ENCODE measurements at places on chromosomes 2 and 18. TPM values are rescaled to one million over a fixed set of nuclear protein-coding genes. Genes with fewer than 3 reads are reported as not detected.

Gene FOXI3
- total RNA-seq: not detected

Gene CNDP1
- total RNA-seq: 0.22 TPM

- no peak overlapping the region for H3K27ac ChIP-seq
- H3K4me1 ChIP-seq: peaks cover 26% of the 10 kb centered on the region
- no peaks in the 10 kb centered on the region for H3K36me3 ChIP-seq
These were observed 119.2 kb downstream of the VAPA start for GRCh38 chr18:10033016-10033399.

DNA sequence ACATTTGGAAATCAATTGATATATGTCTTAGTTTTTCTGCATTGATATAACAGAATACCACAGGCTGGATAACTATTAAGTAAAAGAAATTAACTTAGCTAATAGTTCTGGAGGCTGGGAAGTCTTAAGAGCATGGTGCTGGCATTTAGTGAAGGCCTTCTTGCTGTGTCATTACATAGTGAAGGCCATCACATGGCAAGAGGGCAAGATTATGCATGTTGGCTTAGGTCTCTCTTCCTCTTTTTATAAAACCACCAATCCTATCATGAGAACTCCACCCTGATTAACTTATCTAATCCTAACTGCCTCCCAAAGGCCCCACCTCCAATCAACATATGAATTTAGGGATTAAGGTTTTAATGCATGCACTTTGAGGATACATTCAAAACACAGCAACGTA is 225.5 kb upstream of the VRK2 start:
- no peak for DNase-seq
- H3K4me3 ChIP-seq: no peak overlapping the region
- peaks cover 18% of the 10 kb centered on the region for H3K27me3 ChIP-seq

GRCh38 chr2:183359867-183360266 is 235.6 kb downstream of the NUP35 start:
- peaks cover 11% of the 10 kb centered on the region for H3K27me3 ChIP-seq
- H3K4me3 ChIP-seq: no peak overlapping the region
- H3K36me3 ChIP-seq: no peaks in the 10 kb centered on the region
- no peaks in the 10 kb centered on the region for H3K4me1 ChIP-seq

DNA sequence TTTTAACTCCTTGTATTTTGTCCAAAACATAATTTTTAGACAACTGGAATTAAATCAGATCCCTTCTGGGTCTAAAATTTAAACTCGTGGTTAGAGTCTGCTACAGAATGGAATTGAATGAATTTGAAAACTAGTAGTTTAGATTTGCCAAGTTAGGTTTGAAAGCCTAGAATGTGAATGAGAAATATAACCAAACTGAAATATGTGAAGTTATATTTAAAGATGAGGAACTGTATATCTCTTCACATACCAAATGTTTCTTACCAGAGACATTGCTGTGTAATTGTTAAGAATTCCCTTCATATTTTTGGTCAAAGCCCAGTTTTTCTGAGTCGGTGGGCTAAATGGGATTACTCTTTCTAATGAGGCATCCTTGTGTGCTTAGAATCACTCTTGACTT is 74.2 kb downstream of the LPIN1 start:
- peaks cover 39% of the 10 kb centered on the region for H3K36me3 ChIP-seq
- no peak for DNase-seq
- peaks cover 3% of the 10 kb centered on the region for H3K4me1 ChIP-seq
- no peaks in the 10 kb centered on the region for H3K27me3 ChIP-seq
- no peak overlapping the region for H3K4me3 ChIP-seq

DNA sequence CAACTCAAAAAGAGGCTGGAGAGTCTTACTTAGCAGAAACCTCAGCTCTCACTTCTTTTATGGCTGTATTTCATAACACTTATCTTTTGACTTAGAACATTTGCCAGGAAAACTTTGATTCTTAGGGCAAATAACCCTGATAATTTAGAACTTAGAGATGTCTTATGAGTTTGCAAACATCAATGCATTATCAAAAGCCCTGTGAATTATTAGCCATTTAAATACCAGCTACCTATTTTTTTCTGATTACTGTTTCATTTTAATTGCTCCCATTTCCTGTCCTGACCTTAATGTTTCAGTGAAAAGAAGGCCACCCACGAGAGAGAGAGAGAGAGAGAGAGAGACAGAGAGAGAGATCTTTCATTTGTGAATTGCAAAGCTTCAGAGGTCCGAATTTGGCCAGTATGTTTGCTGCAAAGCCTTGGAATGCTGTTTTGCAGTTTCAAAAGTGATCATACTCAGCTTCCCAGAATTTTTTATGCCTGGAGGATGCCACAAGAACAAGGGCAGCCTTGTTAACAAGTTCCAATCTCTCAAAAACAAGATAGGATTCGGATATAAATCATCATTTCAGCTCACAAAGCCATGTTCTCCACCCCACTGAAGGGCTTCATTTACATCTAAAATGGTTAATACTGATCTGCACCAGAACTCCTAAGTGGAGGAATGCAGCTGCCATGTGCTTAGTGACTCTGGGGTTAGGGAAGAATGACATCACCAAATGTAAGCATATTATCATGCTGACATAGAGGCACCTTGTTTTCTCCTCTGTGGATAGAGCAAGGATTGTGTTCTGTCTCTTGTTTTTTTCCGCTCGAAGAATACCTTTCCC is 478.2 kb downstream of the ARHGAP15 start:
- H3K27me3 ChIP-seq: no peaks in the 10 kb centered on the region
- no peaks in the 10 kb centered on the region for H3K36me3 ChIP-seq
- H3K27ac ChIP-seq: no peak overlapping the region
- no peak overlapping the region for H3K4me3 ChIP-seq
- peaks cover 23% of the 10 kb centered on the region for H3K4me1 ChIP-seq

DNA sequence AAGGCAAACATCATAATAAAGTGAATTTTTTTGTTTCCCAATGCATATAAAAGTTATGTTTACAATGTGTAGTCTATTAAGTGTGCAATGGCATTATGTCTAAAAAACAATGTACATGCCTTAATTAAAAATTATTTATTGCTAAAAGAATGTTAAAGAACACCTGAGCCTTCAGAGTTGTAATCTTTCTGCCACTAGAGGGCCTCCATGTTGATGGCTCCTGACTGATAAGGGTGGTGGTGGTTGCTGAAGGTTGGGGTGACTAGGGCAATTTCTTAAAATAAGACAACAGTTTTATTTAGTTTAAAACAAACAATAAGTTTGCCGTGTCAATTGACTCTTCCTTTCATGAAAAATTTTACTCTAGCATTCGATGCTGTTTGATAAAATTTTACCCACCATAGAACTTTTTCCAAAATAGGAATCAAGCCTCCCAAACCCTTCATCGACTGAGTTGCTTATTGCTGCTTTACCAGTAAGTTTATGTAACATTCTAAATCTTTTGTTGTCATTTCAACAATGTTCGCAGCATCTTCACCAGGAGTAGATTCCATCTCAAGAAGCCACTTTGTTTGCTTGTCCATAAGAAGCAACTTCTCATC is 32.3 kb downstream of the MAP3K2 start:
- H3K27ac ChIP-seq: no peak overlapping the region
- no peaks in the 10 kb centered on the region for H3K27me3 ChIP-seq
- DNase-seq: no peak
- H3K4me1 ChIP-seq: peaks cover 44% of the 10 kb centered on the region
- H3K36me3 ChIP-seq: peaks cover 4% of the 10 kb centered on the region
